ENCODE measurements at places on chromosomes 4 and X.

- DNase-seq, result no peak
These were observed 10.6 kb upstream of the PRDX4 start for GRCh38 chrX:23656684-23657083.

- no peak for DNase-seq
These were observed 466.1 kb downstream of the DTHD1 start for GRCh38 chr4:36747277-36748129.

DNA sequence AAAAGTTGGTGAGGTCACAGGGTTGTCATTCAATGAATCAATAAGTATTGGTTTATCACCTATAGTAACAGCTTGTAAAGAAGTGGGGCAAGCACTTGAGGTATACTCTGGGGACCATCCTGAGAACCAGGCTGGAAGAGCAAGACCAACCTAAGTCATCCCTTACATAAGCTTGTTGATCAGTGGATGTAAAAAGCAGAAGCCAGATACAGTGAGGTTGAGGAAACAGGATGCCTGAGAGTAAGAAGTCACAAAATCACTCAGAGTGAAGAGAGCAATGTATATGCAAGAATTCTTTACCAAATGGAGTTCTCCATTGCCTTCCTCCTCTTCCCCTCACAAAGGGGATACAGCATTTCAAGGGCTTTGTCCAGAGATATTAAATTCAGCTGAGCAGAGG lies 76.3 kb upstream of the PACRGL start:
- DNase-seq, result no peak

DNA sequence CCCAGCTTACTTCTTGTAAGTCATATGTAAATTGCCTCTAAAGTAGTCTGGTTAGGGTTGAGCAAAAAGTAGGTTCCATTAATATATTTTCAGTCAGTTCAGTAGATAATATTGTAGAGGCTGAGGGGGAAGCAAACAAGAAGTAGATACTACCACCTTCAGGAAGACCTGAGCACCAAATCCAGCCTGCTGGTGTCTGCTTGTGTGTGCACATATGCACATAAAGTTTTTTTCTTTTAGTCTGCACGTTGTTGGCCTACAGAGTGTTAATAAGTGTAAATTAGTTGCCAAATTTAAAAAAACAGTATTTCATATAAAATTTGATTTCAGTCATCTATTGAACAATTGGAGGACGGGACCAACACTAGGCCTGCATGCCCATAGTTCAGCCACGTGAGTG lies 76.7 kb downstream of the CCKAR start:
- DNase-seq, result no peak

DNA sequence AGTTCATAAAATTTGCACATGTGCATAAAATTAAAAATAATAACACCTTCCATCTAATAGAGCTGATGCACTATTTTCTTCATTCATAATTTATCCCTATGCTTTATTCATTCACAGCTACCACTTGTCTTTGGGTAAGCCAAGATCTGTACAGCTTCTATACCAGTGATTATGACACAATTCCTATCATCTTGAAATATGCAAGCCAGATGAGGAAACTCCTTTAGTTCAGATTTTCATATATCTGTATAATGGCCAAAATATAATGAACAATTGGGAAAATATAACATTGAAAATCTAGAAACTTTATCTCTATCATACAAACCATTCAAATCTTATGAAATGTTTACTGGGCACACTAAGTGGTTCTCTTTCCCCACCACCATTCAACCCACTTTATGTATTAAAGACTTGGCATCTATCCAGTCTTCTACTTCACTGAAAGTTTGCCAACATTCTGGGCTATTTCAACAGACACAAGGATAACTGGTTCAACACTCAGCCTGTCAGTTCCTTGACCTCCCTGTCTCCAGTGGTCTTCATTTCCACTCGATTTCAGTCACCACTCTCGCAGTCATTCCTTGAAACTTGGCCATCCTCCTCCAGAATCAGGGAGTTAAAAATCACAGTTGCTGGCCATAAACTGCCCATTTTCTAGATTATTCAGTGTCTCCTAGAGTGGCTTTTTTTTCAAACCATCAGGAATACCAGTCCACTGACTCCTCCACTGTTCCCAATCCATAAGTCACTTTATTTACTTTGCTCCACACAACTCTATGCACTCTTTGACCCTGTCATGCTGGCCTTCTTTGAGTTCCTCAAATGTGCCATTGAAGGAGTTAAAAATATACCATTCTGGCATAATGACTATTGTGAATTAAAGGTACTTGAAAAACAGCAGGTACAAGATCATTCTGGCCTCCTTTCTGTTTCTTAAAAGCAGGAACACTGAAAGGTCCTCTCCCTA lies 85.5 kb downstream of the CAMK2D start:
- DNase-seq, result no peak

GRCh38 chrX:63918611-63919010 lies 133.6 kb upstream of the ARHGEF9 start:
- no peak for DNase-seq

DNA sequence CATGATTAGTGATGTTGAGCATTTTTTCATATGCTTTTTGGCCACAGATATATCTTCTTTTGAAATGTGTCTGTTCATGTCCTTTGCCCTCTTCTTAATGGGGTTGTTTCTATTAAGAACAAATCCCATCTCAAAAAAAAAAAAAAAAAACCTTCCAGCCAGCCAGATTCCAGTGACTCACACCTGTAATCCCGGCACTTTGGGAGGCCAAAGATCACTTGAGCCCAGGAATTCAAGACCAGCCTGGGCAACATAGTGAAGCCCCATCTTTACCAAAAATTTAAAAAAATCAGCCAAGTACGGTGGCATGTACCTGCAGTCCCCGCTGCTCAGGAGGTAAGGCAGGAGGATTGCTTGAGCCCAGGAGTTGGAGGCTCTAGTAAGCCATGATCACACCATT lies 5.1 kb downstream of the RAB33B start:
- no peak for DNase-seq

- DNase-seq, result no peak
These were observed 99.5 kb downstream of the COX18 start for GRCh38 chr4:72969976-72970375.

- no peak for DNase-seq
These were observed at the start of gene ALAS2 for GRCh38 chrX:55030271-55031205. TSS of gene ALAS2 (minus strand) at chrX:55030977. CDS start at chrX:55026000, 4,977 bp downstream.

GRCh38 chr4:7183161-7183560 lies 9.2 kb upstream of the SORCS2 start:
- no peak for DNase-seq

DNA sequence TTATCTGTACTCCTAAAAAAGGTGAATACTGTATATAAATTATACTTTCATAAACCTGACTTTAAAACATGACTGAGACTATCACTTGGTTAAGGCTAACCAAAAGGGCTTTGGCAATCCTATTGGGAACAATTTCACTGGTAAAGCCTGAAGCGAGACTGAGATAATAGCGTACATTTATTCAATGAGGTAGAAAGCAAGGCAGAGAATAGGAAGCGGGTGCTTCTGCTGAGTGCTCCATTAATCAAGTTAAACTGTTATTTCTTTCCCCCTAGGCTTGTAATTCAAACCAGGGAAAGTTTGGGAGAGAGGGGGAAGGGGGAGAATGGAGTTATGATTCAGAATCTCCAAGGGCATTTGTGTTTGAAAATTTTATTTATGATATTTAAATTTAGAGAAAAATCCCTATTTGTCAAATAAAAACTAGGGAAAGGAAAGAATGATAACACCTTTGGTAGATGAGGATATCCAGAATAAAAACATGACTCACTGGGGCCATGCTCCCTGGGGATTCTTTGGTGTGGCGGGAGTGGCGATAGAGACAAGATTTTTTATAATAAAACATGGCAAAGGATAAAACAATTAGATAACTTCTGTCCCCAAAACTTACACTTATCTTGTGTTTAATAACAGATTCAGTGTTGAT lies 34.6 kb upstream of the SORBS2 start:
- no peak for DNase-seq

DNA sequence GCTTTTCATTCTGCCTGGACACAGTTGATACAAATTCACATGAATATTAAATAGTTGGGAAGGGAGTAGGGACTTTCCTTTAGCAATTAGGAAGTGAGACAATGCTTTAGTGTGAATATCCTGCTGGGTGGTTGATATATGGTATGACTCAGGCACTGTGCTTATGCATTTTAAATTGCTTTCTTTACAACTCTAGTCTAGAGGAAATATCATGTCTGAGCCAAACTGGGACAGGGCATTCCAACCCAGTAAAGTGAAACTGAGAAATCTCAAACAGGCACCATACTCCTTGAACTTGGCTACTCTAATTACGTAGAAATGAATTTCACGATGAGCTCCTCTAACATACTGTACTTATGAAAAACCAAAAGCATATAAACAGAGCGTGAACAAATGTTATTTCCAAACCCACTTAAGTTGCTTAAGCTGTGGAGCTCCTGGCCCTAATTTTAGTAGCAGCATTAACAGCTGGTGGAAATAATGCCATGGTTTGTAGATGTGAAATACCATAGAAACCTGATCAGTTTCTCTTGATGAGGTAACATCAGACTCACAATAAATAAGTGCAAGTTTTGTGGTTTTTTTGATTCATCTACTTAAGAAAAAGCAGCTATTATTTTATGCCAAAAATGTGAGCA lies 242.9 kb upstream of the GK2 start:
- DNase-seq, result no peak
